Lower lobe of right lung (tissue), 2 donors: ENCODE measurements at places on chromosomes 11 and 22. TPM values are rescaled to one million over a fixed set of nuclear protein-coding genes. Genes with fewer than 3 reads are reported as not detected.

DNA sequence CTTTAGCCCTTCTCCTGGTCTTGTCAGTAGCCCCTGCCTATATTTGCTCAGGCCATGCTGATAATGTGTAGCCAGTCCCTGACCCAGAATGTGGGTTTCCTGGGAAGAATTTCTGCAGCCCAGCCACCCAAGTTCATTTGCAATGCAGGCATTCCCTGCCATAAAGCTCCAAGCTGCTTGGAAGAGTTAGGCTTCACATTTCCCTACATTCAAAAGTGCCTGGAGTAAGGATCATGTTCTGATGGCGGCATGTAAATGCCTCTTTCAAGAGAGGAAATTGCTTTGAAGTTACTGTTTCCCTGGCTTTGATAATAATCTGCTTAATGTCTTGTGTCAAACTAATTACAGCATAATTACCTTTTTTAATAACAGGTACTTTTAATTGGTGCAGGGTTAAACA lies 266.1 kb downstream of the MIAT start:
- DNase-seq, result no peak

DNAJC24 gene
- total RNA-seq, result 16.3 TPM

- DNase-seq, result no peak
Observed at GRCh38 chr11:59552844-59553243, 41.5 kb downstream of the OR4D9 start.

OR2D2 gene
- total RNA-seq, result not detected

DNA sequence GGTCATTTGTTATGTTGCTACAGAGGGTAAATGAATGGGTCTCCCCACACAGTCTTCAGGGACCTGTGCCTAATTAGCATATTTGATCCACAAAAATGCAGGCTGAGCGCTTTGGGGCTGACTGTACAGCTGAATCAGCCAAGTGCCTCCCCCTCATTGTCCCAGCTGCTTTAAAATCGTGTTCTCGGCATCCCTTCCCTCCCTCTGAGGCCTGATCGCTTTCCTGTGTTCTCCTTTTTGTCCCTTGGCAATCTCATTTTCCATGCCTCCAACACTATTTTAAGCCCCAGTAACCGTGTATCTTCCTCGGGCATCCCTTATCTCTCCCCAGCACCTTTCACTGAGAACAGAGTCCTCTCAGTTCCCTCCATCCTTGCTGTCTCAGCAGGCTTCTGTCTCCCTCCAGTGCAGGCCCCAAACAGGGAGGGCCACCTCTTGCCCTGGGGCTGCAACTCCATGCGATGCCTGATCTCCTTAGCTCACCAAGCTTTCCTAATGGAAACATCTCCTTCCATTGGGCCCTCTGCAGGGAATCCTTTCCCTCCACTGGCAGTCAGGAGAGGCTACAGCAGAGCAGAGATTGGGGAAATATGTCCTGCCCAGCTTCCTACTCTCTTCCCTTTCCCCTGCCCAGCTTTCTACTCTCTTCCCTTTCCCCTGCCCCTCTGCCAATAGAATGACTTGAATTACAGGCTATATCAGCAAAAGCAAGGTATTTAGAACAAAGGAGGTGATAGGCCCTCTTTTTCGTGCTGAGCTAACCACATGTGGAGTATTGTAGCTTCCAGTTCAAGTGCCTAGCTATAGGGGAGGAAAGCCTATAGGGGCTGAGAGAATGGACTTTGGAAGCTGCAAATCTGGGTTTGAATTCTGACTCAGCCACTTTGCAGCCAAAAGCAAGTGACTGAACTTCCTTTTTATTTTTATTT lies 13.8 kb downstream of the UQCR10 start:
- no peak for DNase-seq

DNA sequence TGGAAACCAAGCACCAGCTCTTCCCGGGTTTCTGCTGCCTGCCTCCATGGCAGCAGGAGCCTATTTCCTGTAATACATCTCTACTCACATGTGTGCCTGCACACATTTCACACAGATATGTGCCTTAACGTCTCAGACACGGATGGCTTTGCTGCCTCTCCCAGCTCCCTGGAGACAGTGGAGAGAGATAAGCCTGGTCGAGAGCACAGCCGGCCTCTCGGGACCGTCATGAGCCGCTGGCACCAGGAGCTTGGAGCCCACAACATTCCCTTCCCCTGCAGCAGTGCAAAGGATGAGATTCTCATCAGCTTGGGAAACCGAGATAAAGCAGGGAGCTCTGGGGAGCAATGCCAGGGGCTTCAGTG lies 587.7 kb downstream of the BRD1 start:
- no peak for DNase-seq

GP1BB gene
- 2.8 TPM for total RNA-seq

GRCh38 chr22:45207981-45208664 lies 32.6 kb downstream of the KIAA0930 start:
- no peak for DNase-seq

- DNase-seq, result no peak
Observed at GRCh38 chr11:6664551-6664950, 8.9 kb upstream of the DCHS1 start.

DNA sequence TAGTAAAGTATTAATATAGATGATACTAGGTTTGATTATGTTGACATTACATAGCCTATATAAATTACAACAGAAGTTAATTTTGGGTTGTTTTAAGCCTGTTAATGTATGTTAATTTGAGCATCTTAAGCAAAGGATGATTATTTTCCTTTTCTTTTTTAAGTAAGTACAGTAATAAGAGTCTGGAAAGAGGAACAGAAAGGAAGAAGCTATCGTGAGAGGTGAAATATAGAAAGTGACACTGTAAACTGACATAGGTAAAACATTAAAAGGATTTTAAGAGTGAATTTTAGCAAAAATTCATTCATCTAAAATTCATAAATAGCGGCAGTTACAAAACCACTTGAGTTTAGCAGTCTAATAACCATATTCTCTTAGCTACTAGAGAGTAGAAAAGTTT lies 45.5 kb downstream of the FAR1 start:
- DNase-seq, result no peak

- DNase-seq, result peak; percentile 46
Observed at GRCh38 chr22:27754247-27754887, 47.2 kb downstream of the MN1 start.

OR51E2 gene
- total RNA-seq, result not detected

MMP7 gene
- 7.1 TPM for total RNA-seq

GRCh38 chr11:28350216-28350615 lies 242.0 kb downstream of the METTL15 start:
- DNase-seq, result no peak

DNA sequence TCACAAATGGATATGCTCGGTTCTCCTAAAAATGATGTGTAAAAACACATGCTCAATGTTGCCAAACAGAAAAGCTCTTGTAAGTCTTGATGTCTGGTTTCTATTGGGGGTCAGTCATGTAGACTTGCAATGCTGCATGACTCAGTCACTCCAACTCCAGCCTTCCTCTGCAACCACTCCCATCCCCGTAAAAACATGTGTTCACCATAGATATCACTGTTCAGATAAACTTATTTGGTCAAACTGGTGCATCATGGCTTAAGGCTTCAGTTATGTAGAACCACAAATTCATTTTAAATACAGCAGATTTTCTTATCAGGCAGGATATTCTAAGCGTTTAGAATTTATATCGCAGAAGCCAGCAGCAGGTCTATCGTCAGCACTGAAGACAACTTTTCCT lies 298.4 kb upstream of the LUZP2 start:
- no peak for DNase-seq

GRCh38 chr22:26463101-26463661 lies 20.4 kb downstream of the HPS4 start:
- DNase-seq, result no peak

DNA sequence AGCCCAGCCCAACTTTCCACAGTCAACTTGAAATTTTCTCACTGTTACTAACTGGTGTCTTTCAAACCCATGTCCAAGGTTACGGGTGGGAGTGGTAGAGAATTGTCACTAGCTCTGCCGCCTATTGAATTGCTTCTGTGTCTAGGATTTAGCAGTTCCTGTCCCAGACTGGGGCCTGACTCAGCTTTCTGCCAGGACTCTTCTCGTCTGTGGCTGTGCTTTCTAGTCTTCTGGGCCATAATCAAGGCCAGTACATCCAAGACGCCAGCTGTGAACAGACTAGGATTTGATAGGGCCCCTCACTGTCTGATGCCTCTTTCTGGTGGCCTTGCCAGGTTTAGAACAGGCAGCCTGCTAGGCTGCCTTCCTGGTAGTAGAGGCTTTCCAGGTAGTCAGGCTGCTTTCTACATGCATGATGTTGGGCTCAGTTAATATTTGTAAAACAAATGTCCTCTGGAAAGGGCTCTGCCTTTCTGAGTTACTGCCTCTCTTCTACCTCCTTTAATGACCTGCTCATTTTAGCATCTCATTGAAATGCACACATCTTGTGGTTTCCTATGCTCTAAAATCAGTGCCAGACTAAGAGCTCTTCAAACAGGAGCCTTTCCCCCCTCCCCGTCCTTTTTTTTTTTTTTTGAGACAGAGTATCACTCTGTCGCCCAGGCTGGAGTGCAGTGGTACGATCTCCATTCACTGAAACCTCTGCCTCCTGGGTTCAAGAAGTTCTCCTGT lies 13.1 kb upstream of the HIKESHI start:
- DNase-seq, result no peak

SYCE3 gene
- total RNA-seq, result not detected

DNA sequence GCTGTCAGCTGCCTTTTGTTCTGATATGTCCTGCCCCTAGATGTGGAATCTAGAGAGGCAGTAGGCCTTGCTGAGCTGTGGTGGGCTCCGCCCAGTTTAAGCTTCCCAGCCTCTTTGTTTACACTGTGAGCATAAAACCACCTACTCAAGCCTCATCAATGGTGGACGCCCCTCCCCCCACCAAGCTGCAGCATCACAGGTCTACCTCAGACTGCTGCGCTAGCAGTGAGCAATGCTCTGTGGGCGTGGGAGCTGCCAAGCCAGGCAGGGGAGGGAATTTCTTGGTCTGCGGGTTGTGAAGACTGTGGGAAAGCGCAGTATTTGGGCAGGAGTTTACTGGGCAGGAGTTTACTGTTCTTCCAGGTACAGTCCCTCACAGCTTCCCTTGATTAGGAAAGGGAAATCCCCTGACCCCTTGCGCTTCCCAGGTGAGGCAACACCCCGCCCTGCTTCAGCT lies 98.5 kb downstream of the SMCO4 start:
- no peak for DNase-seq
